Mesendoderm (in vitro differentiated cells): ENCODE measurements at places on chromosomes 5 and 9.

DNA sequence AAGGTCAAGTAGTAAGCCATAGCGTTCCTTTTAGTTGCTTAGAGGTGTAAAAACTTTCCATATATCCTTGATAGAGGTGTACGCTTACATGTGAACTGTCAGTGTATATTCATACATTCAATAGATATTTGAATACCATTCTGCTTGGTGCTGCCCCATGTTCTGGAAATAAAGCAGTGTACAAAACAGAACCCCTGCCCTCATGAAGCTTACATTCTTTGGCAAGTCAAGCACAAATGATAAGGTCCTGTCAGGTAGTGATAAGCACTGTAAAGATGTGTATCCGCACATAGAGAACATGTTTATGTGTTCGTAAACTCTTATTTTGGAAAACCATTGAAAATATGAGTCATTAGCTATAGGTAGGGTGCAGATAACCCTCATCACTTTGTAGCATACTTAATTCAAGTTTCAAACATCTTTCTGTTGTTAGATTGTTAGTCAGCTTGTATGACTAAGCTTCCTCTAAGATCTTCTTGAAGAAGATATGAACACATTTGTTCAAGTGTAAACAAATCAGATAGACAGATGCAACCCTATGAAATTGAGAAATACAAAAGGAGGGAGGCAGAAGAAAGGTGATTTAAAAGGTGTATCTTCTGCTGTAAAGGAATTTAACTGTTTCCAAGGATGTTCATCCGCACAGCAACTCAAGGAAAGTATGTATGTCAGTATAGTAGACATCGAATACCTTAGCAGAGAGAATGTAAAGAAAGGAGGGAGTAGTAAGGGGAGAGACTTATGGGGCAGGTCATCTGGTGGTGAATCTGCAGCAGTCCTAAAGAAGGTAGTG lies 1.6 kb downstream of the GTF3C4 start:
- no peak for DNase-seq

DNA sequence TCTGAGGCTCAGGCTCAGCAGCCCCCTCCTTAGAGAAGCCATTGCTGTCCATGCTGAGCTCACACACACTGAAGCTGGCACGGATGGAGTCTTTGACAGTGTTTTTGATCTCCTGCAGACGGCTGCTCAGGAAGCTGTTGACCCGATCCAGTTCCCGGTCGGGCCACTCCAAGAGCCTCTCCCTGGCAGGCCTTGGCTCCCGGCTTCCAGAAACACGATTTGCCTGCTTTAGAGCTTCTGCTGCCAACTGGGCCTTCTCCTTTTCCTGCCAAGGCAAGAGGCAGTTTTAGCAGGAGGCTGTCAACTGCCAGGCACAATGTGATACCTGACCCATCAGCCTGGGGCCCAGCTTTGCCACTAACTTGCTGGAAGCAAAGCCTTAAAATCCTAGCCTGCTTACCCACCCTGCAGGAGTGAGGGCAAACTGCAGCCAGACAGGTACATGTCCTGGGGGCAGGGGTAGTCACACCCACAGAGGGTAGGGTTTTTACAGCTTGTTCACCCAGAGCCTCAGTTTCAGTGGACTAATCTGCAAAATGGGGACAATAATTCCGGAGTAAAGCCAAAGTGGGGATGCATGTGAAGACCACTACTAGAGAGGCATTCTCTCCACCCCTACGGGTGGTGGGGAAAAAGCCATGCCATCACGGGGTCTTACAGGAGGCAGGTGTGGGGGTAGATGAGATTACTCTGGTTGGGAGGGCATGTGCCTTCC lies 8.3 kb upstream of the DDX41 start:
- peak; percentile 33 for DNase-seq

GRCh38 chr9:103296189-103296588 lies 301.1 kb downstream of the CYLC2 start:
- DNase-seq = peak; percentile 38

- no peak for DNase-seq
Measured at GRCh38 chr9:83598487-83598886, 24.5 kb upstream of the IDNK start.

DNA sequence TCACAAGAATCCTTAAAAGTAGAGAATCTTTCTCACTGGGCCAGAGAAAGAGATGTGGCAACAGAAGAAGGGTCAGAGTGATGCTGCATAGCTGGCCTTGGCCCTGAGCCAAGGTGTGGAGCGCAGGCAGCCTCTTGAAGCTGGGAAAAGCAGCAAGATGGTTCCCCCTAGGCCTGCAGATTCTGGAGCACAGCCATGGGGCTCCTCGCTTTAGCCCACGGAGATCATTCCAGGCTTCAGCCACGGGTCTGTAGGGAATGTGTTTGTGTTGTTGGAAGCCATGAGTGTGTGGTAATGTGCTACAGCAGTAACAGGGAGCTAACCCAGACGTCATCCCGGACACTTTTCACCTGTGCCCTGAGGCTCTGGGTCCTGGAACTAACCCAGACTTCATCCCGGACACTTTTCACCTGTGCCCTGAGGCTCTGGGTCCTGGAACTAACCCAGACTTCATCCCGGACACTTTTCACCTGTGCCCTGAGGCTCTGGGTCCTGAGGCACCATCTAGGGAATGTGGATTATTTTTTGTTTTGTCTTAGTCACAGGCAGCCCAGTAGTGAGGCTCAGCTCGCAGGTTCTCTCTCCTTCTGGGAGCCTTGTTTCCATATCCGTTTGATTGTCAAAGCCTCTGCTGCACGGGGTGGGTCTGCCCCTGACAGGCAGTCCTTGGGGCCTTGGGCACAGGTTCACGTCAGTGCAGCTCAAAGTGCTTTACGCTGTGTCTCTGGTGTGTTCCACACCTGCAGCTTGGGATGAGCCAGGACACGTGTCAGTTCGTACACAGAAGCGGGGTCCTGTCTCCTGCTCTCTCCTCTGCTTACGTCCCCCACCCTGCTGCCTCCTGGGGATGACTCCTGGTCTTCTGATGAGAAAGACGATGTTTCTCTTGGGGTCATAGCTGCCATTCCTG lies 56.3 kb upstream of the EXOC3 start:
- no peak for DNase-seq

- DNase-seq = no peak
Measured at GRCh38 chr5:176628406-176629228, 1.7 kb downstream of the SNCB start.

- DNase-seq = no peak
Measured at GRCh38 chr9:102295188-102295587, 556.7 kb upstream of the GRIN3A start.

GRCh38 chr9:123112015-123112975 lies 78.8 kb downstream of the GPR21 start:
- DNase-seq = peak; percentile 10

- DNase-seq = peak; percentile 26
Measured at GRCh38 chr9:113425072-113425471, 14.5 kb downstream of the C9orf43 start.

DNA sequence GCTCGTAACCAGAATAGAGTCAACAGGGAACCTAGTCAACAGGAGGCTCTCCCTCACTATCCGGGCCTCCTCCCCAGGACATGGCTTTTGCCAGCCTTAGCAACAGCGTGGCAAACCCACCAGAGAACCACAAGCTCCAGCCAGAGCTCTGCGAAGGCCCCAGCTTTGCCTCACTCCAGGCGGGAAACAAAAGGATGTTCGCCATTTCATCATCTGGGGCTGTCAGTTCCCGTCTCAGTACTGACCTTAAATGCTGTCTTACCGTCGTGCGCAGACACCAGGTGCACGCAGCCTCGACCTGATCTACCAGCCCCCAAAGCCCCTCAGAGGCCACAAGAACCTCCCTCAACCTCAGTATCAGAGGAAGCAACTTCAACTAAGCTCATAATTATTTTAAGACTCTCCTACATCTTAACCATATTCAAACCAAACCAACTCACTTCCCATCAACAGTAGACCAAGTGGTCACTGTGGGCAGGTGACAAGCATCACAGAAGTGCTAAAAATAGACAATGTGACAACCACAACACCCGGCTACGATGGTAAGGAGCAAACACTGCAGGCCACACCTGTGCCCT lies 71.4 kb downstream of the SEMA4D start:
- no peak for DNase-seq

- DNase-seq = no peak
Measured at GRCh38 chr9:75438716-75439115, 350.4 kb downstream of the OSTF1 start.

GRCh38 chr5:59091965-59092364 lies 509.1 kb downstream of the RAB3C start:
- DNase-seq = no peak

DNA sequence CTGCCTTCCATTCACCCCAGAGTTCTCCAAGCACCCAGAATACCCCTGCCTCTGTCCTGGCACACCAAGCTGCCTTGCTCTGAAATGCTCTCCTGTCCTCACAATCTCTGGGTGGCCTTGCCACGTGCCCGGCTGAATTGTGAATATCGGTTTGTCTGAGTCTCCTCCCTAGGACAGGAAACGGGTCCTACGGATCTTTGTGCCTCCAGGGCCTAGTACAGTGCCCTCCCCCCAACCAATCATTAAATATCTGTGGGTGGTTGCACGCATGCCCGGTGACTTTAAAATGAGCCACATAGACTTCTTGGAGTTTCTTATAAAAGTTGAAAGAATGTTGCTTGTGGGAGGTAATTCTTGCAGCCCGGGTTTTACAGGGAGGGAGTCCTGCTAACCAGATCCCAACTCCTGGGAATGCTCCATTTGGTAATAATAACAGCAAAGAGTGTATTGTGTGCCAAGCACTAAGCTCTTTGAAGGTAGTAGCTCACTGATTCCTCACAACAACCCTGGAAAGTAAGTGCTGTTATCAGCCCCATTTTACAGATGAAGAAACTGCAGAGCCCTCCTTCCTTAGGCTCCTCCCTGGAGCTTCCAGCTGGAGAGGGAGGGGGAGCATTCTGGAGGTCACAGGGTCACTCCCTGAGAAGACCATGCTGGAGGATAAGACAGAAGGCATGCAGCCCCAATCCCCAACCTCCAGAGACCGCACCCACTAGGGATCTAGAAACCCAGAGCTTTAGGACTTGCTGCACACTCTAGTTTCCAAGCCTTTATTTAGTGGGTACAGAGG lies 23.4 kb downstream of the URM1 start:
- DNase-seq = no peak

DNA sequence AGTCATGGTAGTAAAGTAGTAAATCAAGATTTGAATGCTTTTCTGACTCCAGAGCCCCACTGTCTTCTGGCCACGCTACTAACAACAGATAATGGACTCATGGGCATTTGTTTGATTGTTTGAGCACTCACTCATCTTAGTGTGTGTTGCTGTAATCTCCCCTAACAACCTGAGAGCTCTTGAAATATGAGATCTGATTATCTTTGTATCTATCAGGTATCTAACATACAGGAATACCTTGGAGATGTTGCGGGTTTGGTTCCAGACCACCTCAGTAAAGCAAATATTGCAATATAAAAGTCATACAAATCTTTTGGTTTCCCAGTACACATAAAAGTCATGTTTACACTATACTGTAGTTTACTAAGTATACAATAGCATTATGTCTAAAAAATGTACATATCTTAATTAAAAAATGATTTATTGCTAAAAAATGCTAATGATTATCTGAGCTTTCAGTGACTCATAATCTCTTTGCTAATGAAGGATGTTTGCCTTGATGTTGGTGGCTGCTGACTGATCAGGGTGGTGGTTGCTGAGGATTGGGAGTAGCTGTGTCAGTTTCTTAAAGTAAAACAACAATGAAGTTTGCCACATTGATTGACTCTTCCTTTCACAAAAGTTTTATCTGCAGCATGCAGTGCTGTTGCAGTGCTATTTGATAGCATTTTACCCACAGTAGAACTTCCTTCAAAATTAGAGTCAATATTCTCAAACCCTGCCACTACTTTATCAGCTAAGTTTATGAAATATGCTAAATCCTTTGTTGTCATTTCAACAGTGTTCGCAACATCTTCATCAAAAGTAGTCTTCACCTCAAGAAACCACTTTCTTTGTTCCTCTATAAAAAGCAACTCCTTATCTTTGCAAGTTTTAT lies 92.2 kb downstream of the ZNF462 start:
- DNase-seq = no peak

DNA sequence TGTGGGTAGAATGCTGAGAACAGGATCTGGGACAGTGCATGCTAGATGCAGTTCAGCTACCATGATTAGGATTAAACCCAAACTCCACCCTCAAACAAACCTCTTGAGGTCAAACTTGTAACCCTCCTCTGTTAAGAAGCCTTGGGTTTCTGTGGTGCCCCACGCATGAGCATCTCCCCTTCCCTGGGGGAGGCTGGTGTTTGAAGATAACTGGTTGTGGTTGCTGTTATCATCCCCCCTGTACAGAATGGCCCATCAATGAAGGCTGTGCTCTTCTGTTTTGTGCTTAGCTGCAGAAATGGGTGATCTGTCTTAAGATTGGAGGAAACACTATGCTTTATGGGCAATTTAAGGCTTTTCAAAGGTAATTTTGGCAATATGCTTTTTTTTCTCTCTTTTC lies 4.4 kb upstream of the DAB2IP start:
- DNase-seq = no peak

GRCh38 chr5:100683881-100684280 lies 148.7 kb downstream of the FAM174A start:
- DNase-seq = no peak

GRCh38 chr9:29717631-29718030 lies 2144.3 kb upstream of the C9orf72 start:
- DNase-seq = no peak

DNA sequence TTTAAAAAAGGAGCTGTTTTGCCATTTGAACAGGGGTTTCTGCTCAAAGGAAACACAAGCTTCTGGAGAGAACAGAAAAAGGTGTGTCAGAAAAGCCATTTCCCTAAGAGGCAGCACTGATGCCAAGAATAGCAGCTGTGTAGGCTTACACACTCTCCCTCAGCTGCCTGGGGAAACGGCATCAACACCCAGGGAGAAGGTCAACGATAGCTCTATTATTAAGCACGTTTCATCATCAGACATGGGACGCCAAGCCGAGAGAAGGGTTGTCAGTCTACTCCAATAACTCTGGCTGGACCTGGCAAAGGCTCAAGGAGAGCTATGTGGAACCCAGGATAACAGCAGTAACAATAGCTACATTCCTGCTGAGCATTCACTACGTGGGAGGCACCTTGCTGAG lies 314.2 kb downstream of the CDK5RAP2 start:
- DNase-seq = no peak

GRCh38 chr5:138603249-138603920 lies 28.2 kb upstream of the HSPA9 start:
- no peak for DNase-seq

GRCh38 chr5:54637654-54638053 lies 120.1 kb downstream of the SNX18 start:
- DNase-seq = peak; percentile 89

- no peak for DNase-seq
Measured at GRCh38 chr9:87682618-87683017, 43.3 kb upstream of the CTSL start.

DNA sequence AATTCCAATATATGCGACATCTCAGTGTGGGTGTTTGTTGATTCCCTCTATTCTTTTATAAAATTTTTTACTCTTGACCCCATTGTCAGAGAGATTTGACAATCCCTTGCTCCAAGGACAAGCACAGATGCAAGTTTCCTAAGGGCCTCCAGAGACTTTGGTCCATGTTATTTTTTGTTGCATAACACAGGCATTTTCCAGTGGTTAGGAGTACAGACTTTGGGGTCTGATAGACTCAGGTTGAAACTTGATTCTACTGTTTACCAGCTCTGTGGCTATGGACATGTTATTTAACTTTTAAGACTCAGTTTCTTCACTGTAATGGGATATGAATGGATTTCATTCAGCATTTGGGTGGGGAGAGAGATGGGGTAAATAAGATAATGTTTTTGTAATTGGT lies 361.3 kb downstream of the ENC1 start:
- no peak for DNase-seq

- no peak for DNase-seq
Measured at GRCh38 chr9:130693101-130693425, 517 bp upstream of the EXOSC2 start.

- no peak for DNase-seq
Measured at GRCh38 chr9:83197591-83197990, 134.6 kb upstream of the RASEF start.
